ENCODE measurements at places on chromosomes 2 and 18.

DNA sequence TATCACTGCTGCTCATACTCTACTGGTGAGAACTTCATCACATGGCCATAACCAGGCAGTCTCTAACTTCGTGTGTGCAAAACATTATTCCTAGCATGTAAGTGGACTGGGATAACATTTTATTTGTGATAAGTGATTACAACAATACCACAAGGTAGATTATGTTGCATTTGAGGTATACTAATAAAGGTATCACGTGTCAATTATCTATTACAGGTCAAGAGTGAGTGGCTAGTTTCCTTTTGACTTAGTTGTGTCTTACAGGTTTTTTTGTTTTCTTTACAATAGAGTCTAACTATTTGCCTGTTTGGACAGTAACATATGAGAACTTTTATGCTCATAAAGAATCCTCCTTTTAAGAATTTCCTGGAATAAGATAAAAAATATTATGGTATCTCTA, 67.2 kb upstream of the DSC1 start:
- DNase-seq, result no peak
- no peaks in the 10 kb centered on the region for H3K27me3 ChIP-seq

DNA sequence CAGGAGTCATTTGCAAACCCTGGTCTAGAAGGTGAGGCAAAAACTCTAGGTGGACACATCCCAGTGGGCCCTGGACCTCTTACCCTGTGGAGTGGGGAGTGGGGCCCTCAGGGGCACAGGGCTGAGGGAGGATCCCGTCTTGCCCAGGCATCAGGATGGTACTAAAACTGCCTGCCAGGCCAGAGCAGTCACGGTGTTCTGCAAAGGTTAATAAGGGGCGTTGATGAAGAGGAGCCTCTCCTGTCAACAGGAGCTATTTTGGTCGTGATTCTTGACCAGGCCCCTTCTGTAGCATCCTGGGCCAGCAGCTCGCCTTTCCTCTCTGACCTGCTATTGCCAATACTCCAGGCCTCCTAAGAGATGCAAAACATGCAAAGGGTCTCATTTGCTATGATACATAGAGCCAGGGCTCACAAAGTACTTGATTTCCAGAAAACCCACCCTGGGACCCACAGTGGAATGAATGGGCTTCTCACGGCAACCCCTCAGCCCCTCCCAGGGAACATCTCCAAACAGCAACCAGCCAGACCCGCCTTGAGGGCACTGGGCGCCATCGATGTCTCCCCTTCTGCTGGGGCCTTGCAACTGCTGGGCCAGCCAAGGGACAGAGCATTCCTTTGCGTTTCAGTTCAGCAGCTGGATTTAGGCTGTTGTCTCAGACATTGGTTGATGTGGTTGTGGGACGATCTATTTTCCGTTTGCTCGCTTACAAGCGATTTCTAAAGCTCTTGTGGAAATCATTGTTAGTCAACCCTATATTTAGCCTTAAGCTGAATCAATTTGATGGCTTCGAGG, 111.1 kb downstream of the PDCL3 start:
- no peaks in the 10 kb centered on the region for H3K27me3 ChIP-seq
- no peak overlapping the region for H3K4me3 ChIP-seq
- no peak overlapping the region for H3K27ac ChIP-seq
- H3K4me1 ChIP-seq, result no peaks in the 10 kb centered on the region

- H3K27ac ChIP-seq, result no peak overlapping the region
- no peaks in the 10 kb centered on the region for H3K4me1 ChIP-seq
- DNase-seq, result no peak
- no peaks in the 10 kb centered on the region for H3K27me3 ChIP-seq
- H3K36me3 ChIP-seq, result no peaks in the 10 kb centered on the region
These were observed 827.2 kb downstream of the EPHA4 start for GRCh38 chr2:220744861-220745260.

GRCh38 chr2:69755862-69756467, 14.0 kb downstream of the ANXA4 start:
- peaks cover 17% of the 10 kb centered on the region for H3K36me3 ChIP-seq
- H3K4me1 ChIP-seq, result peaks cover 28% of the 10 kb centered on the region
- H3K4me3 ChIP-seq, result no peak overlapping the region
- DNase-seq, result peak; percentile 38
- no peaks in the 10 kb centered on the region for H3K27me3 ChIP-seq

GRCh38 chr2:134692499-134692898, 26.3 kb downstream of the TMEM163 start:
- peak; percentile 32 for DNase-seq
- peaks cover 3% of the 10 kb centered on the region for H3K36me3 ChIP-seq
- no peak overlapping the region for H3K27ac ChIP-seq
- H3K4me3 ChIP-seq, result no peak overlapping the region
- peaks cover 24% of the 10 kb centered on the region for H3K27me3 ChIP-seq

GRCh38 chr2:226030788-226031646, 631.5 kb downstream of the NYAP2 start:
- no peaks in the 10 kb centered on the region for H3K36me3 ChIP-seq
- no peak overlapping the region for H3K27ac ChIP-seq
- H3K4me3 ChIP-seq, result peak overlapping the region; percentile 30
- no peak for DNase-seq
- peaks cover 28% of the 10 kb centered on the region for H3K27me3 ChIP-seq

GRCh38 chr18:22783662-22784076, 149.5 kb upstream of the RBBP8 start:
- no peaks in the 10 kb centered on the region for H3K36me3 ChIP-seq
- DNase-seq, result no peak
- no peaks in the 10 kb centered on the region for H3K4me1 ChIP-seq
- H3K27ac ChIP-seq, result no peak overlapping the region
- peaks cover 39% of the 10 kb centered on the region for H3K27me3 ChIP-seq

- peaks cover 33% of the 10 kb centered on the region for H3K4me1 ChIP-seq
- peaks cover 36% of the 10 kb centered on the region for H3K36me3 ChIP-seq
- H3K27ac ChIP-seq, result no peak overlapping the region
These were observed 427.5 kb downstream of the PARD3B start for GRCh38 chr2:204972606-204973336.

GRCh38 chr2:166179201-166179600, 51.4 kb upstream of the SCN1A start:
- no peak overlapping the region for H3K27ac ChIP-seq
- no peak overlapping the region for H3K4me3 ChIP-seq
- no peaks in the 10 kb centered on the region for H3K36me3 ChIP-seq
- no peaks in the 10 kb centered on the region for H3K27me3 ChIP-seq

DNA sequence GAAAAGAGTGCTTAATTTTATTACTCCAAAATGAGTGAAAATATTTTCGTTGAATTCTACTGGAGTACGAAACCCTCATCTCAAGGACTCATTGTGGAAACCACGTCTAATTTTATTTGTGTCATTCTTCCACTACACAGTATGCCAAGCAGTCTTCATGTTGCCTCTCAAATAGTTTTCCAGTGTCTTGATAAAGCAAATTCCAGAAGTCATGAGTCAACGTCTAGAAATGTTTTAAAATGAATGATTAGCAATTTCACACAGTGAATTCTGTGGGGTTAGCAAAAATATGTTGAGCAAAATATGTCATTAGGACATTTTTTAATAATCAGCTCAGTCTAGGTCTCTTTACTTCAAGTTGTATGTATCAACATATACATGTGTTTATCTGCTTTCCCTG, 865.5 kb downstream of the DSC3 start:
- no peaks in the 10 kb centered on the region for H3K4me1 ChIP-seq
- no peak overlapping the region for H3K4me3 ChIP-seq
- H3K27me3 ChIP-seq, result no peaks in the 10 kb centered on the region
- H3K27ac ChIP-seq, result no peak overlapping the region
- H3K36me3 ChIP-seq, result no peaks in the 10 kb centered on the region
- no peak for DNase-seq

- peaks cover 50% of the 10 kb centered on the region for H3K36me3 ChIP-seq
- no peak for DNase-seq
- H3K4me1 ChIP-seq, result peaks cover 16% of the 10 kb centered on the region
- H3K27ac ChIP-seq, result no peak overlapping the region
- no peak overlapping the region for H3K4me3 ChIP-seq
- H3K27me3 ChIP-seq, result no peaks in the 10 kb centered on the region
These were observed 35.5 kb upstream of the CYP27A1 start for GRCh38 chr2:218746470-218746795.

- DNase-seq, result no peak
- H3K4me3 ChIP-seq, result no peak overlapping the region
- no peak overlapping the region for H3K27ac ChIP-seq
These were observed 6.4 kb downstream of the SALL3 start for GRCh38 chr18:78986018-78986481.

DNA sequence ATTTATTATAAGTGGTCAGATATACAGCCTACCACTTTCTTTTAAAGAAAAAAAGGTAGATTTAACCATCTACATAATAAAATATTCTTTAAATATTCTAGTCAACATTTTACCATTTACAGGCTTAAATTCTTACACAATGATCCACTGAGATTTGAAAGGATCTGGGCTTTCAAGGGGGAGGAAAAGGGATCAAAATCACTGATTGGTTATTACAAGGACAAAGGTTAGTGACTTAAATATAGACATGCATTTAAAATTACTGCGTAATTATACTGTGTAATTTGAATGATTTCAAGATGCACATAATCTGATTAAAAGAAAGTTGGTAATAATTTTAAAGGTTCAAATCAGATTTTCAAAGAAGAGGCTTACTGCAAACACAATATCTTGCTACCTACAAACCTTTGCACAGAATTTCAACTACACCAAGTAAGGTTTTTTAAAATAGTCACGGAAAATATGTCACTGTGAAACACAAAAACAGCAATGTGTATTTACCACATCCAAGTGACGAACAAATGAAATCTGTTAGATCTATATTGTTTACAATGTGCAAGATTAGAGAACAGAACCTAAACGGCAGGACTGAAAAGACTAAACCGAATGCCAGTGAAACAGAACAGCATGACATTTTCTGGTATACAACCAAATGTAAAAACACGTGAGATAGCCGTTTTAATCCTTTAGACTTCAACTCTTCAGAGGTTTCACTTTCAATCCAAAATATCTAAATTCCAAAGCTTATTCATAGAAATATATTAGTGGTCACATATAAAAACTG, 40.8 kb downstream of the RTN4 start:
- DNase-seq, result no peak
- H3K36me3 ChIP-seq, result peaks cover 2% of the 10 kb centered on the region
- H3K27me3 ChIP-seq, result no peaks in the 10 kb centered on the region
- H3K27ac ChIP-seq, result peak overlapping the region; percentile 76
- H3K4me1 ChIP-seq, result peaks cover 43% of the 10 kb centered on the region

DNA sequence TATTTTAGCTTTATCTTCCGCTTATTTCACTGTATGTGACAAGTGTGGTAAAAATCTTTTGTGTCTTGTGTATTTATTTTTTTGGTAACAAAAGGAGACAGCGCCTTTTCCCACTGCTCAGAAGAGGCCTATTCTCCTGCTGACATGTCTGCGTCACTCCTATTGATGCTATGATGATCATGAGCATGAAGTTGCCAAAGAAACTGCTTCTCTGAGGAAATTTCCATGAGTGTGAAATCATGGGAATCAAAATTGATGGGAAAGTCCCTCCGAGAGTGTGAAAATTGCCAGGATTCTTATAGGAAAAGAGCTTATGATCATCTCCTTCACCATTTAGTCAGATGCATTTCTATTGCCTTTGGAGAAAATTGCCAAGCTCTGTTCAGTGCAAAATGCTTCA, 36.5 kb upstream of the DARS1 start:
- no peak overlapping the region for H3K27ac ChIP-seq
- H3K36me3 ChIP-seq, result no peaks in the 10 kb centered on the region
- no peak overlapping the region for H3K4me3 ChIP-seq
- no peak for DNase-seq

- no peaks in the 10 kb centered on the region for H3K36me3 ChIP-seq
- H3K27ac ChIP-seq, result no peak overlapping the region
- DNase-seq, result no peak
- no peaks in the 10 kb centered on the region for H3K27me3 ChIP-seq
- no peak overlapping the region for H3K4me3 ChIP-seq
These were observed 36.6 kb downstream of the SCTR start for GRCh38 chr2:119487434-119488244.

- no peaks in the 10 kb centered on the region for H3K4me1 ChIP-seq
- no peak overlapping the region for H3K27ac ChIP-seq
- no peaks in the 10 kb centered on the region for H3K36me3 ChIP-seq
- DNase-seq, result no peak
- H3K27me3 ChIP-seq, result no peaks in the 10 kb centered on the region
These were observed 28.8 kb downstream of the STEAP3 start for GRCh38 chr2:119252186-119253113.

DNA sequence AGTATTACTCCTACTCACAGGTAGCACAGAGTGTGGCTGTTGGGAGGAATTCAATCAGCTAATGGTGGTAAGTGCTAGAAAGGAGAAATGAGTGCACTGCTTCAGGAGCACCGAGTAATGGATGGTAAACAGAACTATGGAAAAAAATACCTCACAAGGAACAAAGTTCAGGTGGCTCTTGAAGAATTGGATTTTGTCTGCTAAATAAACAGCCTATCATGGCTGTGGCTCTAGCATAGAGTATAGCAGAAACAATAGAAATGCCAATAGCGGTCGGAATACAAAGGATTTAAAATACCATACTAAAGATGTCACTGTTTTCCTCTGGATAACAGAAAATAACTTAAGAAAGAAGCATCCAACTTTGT, 482.5 kb downstream of the NUP35 start:
- no peak overlapping the region for H3K4me3 ChIP-seq
- no peak overlapping the region for H3K27ac ChIP-seq
- no peak for DNase-seq
- no peaks in the 10 kb centered on the region for H3K4me1 ChIP-seq
- no peaks in the 10 kb centered on the region for H3K27me3 ChIP-seq

- no peaks in the 10 kb centered on the region for H3K36me3 ChIP-seq
- DNase-seq, result no peak
These were observed 124.2 kb upstream of the CCDC68 start for GRCh38 chr18:55083461-55083860.

GRCh38 chr2:7190587-7191324, 273.5 kb downstream of the RNF144A start:
- H3K4me1 ChIP-seq, result no peaks in the 10 kb centered on the region
- H3K27ac ChIP-seq, result no peak overlapping the region
